ENCODE measurements at places on chromosomes 1 and 21. TPM values are rescaled to one million over a fixed set of nuclear protein-coding genes. Genes with fewer than 3 reads are reported as not detected.

- no peak for DNase-seq
Measured at GRCh38 chr1:1232208-1232795, at the start of gene B3GALT6. TSS of gene B3GALT6 (plus strand) at chr1:1232237. CDS start at chr1:1232279, 42 bp downstream.

Gene NUDT17
- total RNA-seq = 1.8 TPM

GRCh38 chr1:155254228-155254713 is 1.0 kb downstream of the ENTREP3 start:
- no peak for DNase-seq

- peak; percentile 52 for DNase-seq
Measured at GRCh38 chr1:115976921-115977498, 697 bp downstream of the SLC22A15 start.
